ENCODE measurements at places on chromosomes 11 and 22.
A peak's percentile ranks its signal among the peaks of the same experiment; 100 is the strongest.

DNA sequence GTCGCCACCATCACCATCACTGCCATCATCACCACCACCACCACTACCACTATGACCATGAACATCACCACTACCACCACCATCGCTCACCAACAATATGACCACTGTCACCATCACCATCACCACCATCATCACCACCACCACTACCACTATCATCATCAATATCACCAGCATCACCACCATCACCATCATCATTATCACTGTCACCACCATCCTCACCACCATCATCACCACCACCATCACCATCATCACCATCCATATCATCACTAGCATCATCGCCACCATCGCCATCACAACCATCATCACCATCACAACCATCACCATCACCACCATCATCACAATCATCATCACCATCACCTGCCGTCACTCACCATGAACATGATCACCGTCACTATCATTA lies 184.6 kb downstream of the SHANK2 start:
- DNase-seq = no peak

DNA sequence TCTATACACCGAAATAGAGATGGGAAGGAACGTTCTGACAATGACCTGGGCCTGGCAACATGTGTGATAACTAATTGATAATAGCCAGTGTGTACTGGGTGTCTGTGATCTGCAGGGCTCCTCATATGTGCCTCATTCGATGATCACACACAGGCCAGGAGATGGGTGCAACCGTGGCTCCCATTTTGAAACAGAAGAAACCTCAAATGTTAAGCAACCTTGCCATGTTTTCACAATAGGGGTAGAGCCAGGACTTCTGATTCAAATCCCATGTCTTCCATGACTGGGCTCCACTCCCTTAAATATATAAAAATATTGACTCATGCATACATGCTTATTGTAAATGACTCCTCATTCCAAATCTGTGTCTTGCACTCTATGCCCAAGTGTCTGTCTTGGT lies 11.1 kb downstream of the APOL3 start:
- DNase-seq = no peak

DNA sequence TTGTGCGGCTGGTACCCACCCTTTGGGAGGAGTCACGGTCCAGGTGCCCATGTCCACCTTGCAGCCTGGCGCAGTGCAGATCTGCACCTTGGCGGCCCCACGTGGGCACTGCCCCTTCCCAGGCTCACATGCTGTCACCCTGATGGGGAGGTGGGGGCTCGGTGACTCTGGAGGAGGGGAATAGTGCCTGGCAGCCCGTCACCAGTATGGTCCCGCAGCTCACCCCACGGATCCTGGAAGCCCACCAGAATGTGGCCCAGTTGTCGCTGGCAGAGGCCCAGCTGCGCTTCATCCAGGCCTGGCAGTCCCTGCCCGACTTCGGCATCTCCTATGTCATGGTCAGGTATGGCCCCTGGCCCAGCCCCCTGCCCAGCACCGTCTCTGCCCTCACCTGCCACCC lies 5.2 kb downstream of the TRPT1 start:
- DNase-seq = no peak

DNA sequence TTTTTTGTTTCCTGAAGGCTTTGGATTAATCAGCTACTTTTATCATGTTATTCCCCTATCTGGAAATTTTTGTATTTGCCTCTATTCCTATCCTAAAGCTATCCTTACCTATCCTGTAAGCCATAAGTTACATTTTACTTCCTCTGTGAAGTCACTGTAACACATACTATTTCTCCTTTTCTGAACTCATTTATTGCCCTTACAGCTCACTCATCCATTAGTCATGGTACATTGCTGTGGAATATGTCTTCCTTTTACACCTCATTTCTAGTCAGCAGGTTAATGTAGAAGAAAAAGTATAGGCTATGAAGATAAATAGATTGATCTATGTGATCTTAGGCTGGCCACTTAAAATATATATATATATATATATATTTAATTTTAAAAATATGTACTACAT lies 28.0 kb downstream of the SWAP70 start:
- DNase-seq = no peak

GRCh38 chr11:32729976-32730375 lies 64.5 kb downstream of the CCDC73 start:
- DNase-seq = no peak

GRCh38 chr11:59879567-59879966 lies 985 bp downstream of the OOSP3 start:
- no peak for DNase-seq

DNA sequence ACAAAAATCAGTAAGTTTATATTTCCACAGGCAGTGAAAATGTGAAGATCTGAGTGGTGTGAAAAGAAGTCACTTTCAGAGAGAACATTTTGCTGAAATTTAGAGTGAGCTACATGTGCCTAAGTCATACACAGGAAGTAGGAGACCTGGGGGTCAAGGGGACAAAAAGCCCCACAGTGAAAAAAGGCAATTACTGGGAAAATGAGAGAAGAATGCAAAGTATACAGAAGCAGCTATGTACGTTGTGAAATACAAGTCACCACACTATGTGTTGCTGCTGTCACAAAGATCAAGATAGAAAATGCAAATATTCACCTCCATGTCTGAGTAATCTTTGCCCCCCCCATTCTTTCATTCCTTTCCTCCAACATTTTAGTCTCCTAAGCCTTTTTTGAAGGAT lies 21.6 kb upstream of the SESN3 start:
- DNase-seq = no peak

GRCh38 chr11:1781593-1781975 lies 17.9 kb upstream of the CTSD start:
- no peak for DNase-seq

DNA sequence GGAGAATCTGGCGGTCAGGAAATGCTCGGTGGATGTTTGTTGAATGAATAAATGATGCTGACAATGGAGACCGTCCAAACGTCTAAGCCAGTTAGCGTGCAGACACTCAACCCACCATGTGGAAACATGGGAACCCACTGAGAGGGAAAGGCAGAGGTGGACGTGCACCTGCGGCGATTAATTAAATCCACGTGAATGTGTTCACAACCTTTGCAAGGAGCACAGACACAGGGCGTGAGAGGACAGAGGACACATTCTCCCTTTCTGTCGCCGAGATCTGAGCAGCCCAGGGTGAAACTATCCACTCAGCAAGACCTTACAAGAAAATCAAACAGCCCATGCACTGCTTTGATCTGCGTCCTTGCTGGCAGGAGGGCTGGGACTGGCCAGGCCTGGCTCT lies 58.3 kb upstream of the LINC01488 start:
- no peak for DNase-seq

DNA sequence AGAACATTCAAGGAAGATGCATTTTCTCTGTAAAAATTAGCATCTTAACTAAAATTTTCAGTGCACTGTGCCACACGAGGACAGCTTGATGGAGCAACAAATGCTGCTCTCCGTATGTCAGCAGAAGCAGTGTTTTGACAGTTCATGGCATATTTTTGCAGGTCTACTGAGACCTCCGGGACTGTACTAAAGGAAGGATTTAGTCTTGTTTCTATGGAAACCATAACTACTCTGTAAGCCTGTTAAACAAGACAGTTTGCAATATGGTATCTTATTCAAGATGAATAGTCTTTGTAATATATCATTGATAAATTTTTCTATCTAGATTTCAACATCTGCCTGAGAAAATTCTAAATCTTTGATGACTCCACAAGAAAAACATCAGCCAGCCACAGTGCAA lies 184.0 kb upstream of the GUCY1A2 start:
- no peak for DNase-seq

- no peak for DNase-seq
Measured at GRCh38 chr22:48670731-48671130, 1156.9 kb downstream of the BRD1 start.

GRCh38 chr11:94740083-94741021 lies 27.8 kb upstream of the AMOTL1 start:
- peak; percentile 40 for DNase-seq

GRCh38 chr11:73989156-73989555 lies 6.5 kb upstream of the UCP2 start:
- DNase-seq = no peak

DNA sequence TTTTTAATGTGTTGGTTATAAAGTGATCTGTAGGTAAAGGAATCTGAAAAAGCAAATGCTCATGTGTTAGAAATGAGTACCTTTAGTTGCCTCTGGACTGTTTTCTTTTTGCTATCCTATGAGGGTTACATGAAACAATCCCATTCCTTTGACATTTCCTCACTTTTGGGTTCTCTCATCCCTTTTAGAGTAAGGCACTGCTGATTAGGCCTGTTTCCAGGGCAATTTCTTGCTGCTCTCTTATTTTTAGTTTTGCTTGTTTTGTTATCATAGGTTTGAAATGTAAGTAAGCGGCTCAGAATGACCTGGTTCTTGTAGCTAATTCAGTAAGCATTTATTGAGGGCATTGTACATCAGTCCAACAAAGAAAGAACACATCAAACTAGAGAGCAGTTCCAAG lies 138.9 kb downstream of the DDX10 start:
- DNase-seq = no peak

GRCh38 chr22:49538006-49538405 lies 289.7 kb downstream of the BRD1 start:
- DNase-seq = no peak

Measured in NCI-H446 (cell line).